ENCODE measurements at places on chromosomes 5 and 9. TPM values are rescaled to one million over a fixed set of nuclear protein-coding genes. Genes with fewer than 3 reads are reported as not detected.

PDZD2 gene
- total RNA-seq = 0.71 TPM

PCDHB3 gene
- total RNA-seq = 0.29 TPM

ZNF879 gene
- 3.8 TPM for total RNA-seq

CCNO gene
- 8.8 TPM for total RNA-seq

FYB1 gene
- total RNA-seq = 2.0 TPM

PCSK5 gene
- 2.4 TPM for total RNA-seq

Data from mammary epithelial cell (primary cell).